ENCODE measurements at places on chromosomes 11 and 22.

- no peak for DNase-seq
Observed at GRCh38 chr11:48058064-48058463, 77.7 kb downstream of the PTPRJ start.

DNA sequence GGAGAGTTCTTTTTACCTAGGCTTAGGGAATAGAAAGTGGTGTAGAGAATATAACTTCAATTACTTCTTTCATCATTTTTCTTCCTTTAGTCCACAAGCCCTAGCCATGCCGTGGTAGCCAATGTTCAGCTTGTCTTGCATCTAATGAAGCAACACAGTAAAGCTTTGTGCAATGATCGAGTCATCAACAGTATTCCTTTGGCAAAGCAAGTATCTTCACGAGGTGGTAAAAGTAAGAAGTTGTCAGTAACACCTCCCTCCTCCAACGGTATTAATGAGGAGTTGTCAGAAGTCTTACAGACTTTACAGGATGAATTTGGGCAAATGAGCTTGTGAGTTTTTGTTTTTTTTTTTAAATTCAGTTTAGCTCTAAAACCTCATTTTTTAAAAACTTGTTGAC is 37.4 kb downstream of the CEP57 start:
- no peak for DNase-seq

DNA sequence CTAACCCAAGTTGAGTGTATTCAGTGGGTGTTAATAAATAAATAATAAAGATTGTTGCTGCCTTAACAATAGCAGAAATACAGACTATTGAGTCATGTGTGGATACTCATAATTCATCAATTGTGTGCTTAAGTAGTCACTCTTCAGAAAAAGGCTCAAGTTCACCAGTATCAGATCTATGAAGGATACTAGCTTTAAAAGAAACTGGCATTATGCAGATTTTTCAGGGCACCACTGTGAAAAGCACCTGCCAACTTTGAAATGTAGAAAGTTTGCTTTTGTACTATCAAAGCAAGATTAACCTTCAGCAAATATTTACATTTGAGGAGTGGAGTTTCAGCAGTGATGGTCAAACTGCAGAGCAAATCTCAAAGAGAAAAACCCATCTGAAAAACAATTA is 20.1 kb upstream of the SYTL2 start:
- DNase-seq = no peak

DNA sequence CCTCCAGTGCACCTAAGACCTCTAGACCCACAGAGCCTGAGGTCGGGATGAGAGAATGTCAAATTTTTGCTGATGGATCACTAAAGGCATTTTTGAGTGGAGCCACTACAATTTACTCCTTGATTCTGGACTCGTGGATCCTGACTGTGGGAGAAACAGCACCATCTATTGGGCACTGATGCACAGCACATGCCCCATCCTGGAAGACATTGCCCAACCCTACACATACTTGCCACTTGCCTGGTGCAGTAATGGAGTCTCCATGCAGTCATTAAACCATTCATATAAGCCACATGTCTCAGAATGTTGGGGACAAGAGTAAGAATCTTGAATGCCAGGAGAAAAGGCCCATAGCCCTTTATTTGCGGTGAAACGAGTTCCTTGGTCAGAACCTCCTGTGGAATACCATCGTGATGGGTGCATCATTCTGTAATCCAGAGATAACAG is 103.9 kb downstream of the GGTLC2 start:
- no peak for DNase-seq

GRCh38 chr11:134453441-134453840 is 41.4 kb upstream of the B3GAT1 start:
- DNase-seq = no peak

GRCh38 chr11:80970037-80970436 is 1529.2 kb upstream of the TENM4 start:
- DNase-seq = no peak

GRCh38 chr11:1121813-1122663 is 35.7 kb upstream of the MUC5AC start:
- no peak for DNase-seq

- peak; percentile 42 for DNase-seq
Observed at GRCh38 chr22:46367707-46368191, 32.2 kb downstream of the TRMU start.

GRCh38 chr11:128235958-128236357 is 351.4 kb downstream of the ETS1 start:
- DNase-seq = no peak

DNA sequence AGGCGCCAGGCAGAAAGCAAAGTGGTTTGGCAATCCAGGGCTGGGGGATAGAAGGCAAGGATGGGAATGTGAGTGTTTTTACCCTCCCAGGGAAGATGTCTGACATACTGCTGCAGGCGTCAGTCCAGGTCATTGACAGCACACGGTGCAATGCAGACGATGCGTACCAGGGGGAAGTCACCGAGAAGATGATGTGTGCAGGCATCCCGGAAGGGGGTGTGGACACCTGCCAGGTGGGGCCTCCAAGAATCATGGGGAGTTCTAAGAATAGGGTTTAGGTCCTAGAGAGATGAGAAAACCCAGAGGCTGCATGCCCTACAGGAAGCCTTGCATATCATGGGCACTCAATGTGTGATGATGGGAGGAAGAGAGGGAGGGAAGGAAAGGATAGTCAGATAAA is 28.3 kb upstream of the SMIM35 start:
- no peak for DNase-seq

GRCh38 chr11:119637481-119637880 is 91.5 kb downstream of the NECTIN1 start:
- no peak for DNase-seq

DNA sequence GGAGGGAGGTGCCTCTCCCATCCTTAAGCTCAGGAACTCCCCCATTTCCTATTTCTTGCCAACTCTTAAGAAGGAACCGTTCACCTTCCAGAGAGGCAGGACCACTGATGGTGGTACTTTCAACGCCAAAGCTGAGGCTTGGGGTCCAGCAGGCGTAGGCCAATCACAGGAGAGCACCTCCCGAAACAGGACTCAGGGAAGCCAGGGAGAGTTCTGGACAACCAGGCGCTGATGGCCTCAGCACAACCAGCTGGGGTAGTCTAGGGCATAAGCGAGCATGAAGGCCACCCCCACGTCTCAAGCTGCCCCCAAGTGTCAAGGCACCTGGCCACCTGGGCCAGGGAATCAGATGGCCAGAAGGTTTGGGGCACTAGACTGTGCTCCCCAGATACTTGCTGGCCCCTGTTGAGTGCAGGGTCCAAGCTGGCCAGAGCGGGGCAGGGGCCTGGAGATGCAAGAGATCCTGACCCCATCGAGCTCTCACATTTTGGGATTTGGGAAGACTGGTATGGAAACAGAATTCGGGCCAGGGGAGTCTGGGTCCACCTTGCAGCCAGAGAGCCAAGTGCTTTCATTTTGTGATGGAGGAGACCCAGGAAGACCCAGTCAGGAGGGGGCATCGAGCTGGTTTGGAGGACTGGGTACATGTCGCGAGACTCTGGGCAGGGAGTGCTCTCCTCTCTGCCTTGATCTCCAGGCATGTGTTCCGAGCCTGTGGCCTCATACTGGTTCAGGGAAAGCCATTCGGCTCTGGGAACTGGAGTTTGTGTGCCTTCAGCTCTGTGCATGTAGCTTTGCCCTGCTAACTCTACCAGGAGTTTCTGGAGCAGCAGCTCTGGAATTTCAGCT is 926 bp downstream of the CD6 start:
- DNase-seq = no peak

GRCh38 chr11:8477680-8478079 is 116.3 kb downstream of the STK33 start:
- DNase-seq = no peak

DNA sequence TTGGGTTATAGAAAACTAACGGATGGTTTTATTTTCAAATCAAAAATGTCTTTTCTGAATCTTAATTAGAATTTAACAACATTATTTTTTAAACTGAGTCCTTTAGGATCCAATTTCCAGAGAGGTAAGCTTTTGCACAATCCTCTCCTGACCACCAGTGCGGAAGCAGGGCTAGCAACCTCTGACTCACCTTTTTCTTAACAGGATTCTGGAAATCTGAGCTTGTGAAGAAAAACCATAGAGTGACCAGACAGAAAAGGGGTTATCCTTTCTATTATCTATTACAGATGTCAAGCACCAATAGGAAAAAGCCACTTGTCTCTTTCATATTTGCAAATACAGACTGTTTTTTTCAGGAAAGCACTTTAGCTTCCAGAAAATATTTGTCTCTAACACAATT is 25.3 kb downstream of the ALG9 start:
- no peak for DNase-seq

- DNase-seq = no peak
Observed at GRCh38 chr11:10379426-10379825, 74.6 kb downstream of the ADM start.

DNA sequence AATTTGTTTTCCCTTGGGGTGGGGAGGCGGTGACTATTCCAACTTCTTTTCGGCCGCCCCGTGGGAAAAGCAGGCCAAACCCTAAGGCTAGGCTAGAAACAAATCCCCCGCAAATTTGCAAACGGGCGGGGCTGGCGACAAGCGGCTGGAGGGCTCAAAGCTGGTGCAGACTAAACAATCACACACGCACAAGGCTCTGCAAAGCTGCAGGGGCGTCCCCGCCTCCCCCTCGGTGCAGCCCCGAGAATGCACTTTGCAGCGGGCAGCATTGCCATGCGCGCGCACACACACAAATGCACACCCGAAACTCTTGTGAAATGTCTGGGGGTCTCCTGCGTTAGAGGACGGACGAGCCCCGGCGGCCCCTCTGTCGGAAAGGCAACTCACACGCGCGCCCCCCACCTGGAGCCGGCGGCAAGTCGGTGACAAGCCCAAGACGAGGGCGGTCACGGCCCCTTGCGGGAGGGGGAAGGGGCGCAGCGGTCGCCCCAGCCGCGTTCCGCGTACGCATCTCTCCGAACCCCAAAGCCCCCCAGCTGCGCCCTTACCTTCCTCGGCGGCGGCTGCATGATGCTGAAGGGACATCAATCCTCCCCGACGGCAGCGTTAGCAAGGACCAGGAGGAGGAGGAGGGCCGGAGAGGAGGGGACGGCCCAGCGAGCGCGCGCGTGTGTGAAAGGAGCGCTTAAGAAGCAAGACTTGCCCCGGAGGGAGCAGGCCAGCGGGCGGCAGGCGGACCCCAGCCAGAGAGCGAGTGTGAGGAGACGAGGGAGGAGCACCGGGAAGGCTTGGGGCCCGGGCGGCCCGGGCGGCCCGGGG is 600 bp downstream of the FCHSD2 start:
- DNase-seq = peak; percentile 42

GRCh38 chr22:23696326-23696851 is 5.6 kb downstream of the RGL4 start:
- DNase-seq = peak; percentile 46

- no peak for DNase-seq
Observed at GRCh38 chr11:42239188-42239587, 779.7 kb upstream of the LRRC4C start.

DNA sequence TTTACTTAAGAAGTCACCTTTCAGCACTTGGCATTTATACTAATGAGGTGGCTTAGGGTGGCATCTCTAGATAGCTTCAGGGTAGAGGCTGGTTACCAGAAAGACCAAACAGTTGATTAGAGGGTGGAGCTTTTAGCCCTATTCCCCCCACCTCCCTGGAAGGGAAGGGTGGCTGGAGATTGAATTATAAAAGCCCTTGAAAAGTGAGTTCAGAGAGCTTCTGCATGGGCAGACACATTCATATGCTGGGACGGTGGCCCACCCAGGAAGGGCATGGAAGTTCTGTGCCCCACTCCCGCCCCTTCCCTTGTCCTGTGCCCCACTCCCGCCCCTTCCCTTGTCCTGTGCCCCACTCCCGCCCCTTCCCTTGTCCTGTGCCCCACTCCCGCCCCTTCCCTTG is 244.2 kb downstream of the DDX10 start:
- DNase-seq = no peak

GRCh38 chr11:47891886-47892285 is 43.7 kb upstream of the NUP160 start:
- DNase-seq = no peak

DNA sequence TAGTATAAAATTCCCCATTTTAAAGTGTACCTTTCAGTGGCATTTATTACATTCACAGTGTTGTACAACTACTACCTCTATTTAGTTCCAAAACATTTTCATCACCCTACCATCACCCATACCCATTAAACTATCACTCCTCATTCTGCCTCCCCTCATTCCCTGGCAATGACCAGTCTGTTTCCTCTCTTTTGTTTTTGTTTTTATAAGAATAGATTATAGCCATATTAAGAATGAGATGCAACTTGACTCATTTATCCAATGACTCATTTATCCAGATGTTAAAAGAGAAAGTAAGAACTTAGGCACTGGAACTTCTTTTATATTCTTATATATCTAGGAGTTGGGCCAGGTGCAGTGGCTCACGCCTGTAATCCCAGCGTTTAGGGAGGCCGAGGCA is 156.3 kb downstream of the FAT3 start:
- no peak for DNase-seq

GRCh38 chr11:76668362-76669155 is 2.0 kb downstream of the LRRC32 start:
- DNase-seq = no peak

- no peak for DNase-seq
Observed at GRCh38 chr11:131327421-131327820, 43.0 kb upstream of the NTM start.

- no peak for DNase-seq
Observed at GRCh38 chr11:129090056-129090455, 102.1 kb downstream of the ARHGAP32 start.

- no peak for DNase-seq
Observed at GRCh38 chr11:104422324-104422944, 258.5 kb upstream of the PDGFD start.

- DNase-seq = no peak
Observed at GRCh38 chr11:11789735-11790369, 51.9 kb upstream of the USP47 start.

GRCh38 chr11:57812634-57813033 is 51.0 kb downstream of the CTNND1 start:
- DNase-seq = no peak

DNA sequence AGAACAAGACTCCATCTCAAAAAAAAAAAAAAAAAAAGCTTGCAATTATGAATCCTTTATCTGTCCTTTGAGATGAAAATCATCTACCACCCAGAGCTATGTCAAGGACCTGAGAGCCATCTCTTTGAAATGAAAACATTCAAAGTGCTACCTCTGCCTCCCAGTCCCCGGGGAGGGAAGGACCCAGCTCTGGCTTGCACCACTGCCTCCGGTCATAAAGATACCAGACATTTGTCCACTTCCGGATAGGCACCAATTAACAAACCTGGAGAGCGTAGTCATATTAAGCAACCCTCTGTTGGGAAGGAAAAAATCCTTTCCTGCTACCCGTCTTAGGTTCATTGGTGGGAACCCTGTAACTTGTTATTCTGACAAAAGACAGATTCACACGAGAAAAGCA is 98.6 kb downstream of the ARHGAP8 start:
- DNase-seq = no peak

All from stimulated activated CD4-positive, alpha-beta T cell treated with anti-CD3 and anti-CD28 coated beads, Interleukin-15, amount 100 ng/mL, for 1 hour (primary cell).